ENCODE measurements at places on chromosomes 3 and 15.

DNA sequence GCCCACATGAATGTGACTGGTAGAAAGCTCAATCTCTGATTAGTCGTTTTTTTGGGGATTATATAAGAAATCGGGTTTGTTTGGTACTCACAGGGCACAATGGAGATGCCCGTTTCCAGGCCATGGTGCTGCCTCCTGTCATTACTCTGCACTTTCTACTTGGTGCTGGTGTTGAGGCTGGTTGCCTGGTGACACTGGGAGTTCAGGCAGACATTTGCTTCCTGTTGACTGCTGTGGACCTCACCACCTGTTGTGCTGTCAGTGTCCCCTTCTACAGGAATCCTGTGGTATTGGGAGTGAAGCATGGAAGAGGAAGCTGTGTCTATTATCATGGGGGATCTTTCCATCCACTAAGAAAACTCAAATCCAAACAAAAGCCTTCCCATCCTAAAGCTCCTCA, 227.2 kb upstream of the TBL1XR1 start:
- no peak for DNase-seq

GRCh38 chr3:12353796-12354525, 65.1 kb downstream of the PPARG start:
- DNase-seq = no peak

DNA sequence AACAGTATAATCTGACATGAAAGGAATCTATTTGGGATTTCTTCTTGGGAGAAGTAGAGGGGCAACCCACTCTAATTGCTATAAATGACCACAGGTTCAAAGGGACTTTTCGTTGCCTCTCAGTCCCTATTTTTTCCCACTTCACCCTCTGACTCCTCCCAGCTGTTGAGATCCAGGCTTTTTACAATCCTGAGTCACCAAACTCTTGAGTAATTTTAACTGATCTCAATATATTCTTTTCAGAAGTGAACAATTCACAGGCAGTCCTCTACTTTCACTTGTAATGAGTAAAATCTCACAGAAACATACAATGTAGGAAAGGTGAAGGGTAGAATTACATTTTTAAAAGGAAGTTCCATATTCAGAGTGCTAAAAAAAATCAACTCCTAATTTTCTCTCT, 44.6 kb downstream of the EIF4E3 start:
- DNase-seq = no peak

DNA sequence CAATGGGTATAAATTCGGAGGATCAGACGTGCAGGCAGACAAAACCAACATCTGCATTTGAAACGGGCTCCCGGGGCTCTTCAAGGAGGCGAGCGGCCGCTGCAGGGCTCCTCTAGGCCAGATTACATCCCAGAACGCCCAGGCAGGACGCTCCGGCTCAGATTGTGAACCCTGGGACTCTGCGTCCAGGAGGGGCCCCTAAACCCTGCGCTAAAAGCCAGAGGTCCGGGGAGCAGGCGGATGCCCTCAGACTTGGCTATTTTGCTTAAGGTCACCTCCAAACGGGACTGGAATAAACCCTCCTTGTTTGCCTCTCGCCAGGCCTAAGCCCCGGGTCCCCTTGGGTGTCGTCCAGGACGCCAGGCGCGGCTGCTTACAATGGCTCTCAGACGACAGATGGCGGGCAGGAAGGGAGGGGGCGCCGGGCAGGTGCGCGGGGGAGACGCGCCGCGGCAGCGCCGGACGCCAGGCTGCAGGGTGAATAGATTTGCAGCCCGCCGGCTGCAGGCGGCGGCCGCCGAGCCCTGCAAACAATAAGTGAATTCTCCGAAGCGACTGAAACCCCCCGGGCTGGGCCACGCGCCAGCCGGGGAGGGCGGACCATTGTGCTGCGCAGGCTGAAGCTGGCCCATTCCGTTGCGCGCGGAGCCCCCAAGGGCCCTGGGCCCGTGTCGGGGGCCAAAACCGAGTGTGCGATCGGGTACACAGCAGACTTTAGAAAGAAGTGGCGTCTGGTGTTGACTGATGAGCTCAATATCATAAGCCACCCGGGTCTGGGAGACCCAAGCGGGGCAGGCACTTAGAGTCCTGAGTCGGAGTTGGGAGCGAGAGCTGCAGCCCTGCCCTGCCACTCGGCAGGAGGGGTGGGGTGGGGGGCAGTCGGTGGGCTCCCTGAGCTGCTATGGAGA, 32.3 kb upstream of the AMOTL2 start:
- peak; percentile 59 for DNase-seq

- DNase-seq = no peak
These were observed 49.3 kb downstream of the PEAK1 start for GRCh38 chr15:77370580-77370979.

All from NCI-H1694 (cell line).